ENCODE measurements at places on chromosomes 3 and 15.

DNA sequence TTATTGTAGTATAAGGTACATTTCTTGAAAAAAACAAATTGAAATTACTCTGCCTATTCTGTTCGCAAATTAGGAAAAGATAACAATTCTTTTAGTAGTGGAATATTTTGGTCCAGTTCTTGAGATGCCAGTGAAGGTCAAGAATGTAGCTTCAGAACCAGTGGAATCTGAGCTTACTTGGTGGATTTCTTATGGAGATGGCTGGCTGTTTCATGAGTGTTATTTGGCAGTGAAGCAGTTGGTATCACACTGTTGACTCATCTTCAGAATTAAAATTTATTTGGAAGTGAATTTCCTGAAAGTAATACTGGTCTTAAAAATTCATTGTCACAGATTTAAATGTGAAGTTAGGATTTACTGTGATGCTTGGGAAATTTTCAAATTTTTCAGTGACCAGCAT lies 19.1 kb downstream of the RNF13 start:
- no peak for DNase-seq

DNA sequence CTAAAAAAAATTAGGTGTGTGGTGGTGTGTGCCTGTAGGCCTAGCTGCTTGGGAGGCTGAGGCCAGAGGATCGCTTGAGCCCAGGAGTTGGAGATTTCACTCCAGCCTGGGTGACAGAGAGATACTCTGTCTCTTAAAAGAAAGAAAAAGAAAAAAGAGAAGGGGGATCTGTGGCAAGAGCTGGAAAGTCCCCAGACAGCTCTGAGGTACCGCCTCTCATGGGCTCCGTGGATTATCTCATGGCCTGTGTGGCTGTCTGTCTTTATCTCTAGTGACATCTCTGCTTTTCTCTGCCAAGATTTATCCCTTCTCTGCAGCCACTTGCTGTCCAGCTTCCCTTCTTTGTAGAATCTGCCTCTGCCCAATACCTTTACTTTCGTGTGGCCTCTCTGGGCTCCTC lies 5.7 kb downstream of the EXOSC7 start:
- no peak for DNase-seq

- no peak for DNase-seq
Measured at GRCh38 chr15:45425135-45425534, 46.8 kb upstream of the GATM start.

DNA sequence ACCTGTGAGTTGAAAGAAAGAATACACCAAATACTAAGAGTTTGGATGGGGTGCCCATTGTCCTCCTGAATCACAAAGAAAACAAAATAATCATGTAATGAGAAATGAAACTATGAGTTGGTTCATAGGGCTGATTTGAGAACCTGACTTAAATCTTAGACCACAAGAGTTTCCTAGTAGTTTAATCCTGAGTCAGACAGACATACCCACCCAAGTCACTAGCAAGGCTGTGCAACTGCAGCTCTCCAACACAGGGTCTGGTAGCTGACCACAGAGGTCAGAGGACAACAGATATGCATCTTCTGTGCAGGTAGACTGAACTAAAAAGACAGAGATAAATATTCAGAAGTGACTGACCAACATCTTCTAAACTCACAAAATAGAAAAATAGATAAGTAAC lies 296.3 kb upstream of the TMCO5A start:
- DNase-seq = no peak

GRCh38 chr3:11547498-11547897 lies 96.2 kb downstream of the VGLL4 start:
- no peak for DNase-seq

DNA sequence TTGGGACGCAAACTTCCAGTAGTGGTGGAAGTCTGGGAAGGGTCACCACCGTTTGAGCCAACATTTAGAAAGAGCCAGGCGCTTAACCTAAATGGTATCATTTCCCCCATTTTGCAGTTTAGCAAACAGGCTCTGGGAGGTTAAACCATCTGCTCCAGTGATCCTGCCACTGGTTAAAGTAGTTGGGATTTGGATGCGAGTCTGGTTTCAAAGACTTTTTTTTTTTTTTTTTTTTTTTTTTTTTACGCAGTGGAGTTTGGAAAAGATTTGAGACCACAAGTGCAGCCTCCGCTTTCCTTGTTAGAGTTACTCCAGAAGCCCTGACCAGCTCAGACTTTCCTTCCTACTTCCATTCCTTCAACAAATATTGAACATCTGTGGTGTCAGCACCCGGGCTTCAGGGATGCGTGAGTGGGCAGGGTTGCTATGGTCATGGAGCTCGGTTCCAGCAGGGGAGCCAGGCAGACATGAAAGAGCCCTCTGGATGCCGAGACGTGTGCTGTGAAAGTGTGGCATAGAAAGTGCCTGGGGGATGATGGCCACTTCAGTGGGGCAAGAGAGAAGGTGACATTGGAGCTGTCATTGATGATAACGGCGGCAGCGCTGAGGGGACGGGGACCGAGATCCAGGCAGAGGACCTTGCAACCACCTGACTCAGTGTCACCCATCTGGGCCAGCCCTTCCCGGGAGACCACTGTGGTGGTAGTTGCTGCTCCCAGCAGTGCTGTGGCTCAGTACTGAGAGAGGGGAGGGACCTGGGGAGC lies 1.1 kb upstream of the RNU6-1 start:
- DNase-seq = no peak

- no peak for DNase-seq
Measured at GRCh38 chr3:64449026-64449425, 223.8 kb upstream of the PRICKLE2 start.

GRCh38 chr3:142298626-142299025 lies 73.2 kb upstream of the GK5 start:
- DNase-seq = no peak

DNA sequence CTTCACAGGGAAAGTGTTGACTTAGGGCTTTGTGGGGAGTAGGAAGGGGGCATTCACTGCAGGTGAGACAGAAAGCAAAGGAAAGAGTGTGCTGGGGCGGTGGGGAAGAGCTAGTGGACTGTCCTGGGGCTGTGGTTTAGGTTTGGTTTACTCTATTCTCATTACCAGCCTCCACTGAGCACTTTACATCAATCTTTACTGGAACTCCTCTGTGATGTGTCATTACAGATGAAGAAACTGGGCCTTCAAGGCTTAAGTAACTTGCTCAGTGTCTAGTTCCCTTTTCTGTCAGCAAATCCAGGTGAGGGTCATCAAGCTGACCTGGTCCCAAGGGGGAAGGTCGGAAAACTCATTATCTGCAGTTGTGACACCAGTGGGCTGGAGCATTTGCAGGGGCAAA lies 120.2 kb upstream of the PFN2 start:
- DNase-seq = no peak

- DNase-seq = no peak
Measured at GRCh38 chr15:99992611-99993231, 259.5 kb upstream of the LYSMD4 start.

DNA sequence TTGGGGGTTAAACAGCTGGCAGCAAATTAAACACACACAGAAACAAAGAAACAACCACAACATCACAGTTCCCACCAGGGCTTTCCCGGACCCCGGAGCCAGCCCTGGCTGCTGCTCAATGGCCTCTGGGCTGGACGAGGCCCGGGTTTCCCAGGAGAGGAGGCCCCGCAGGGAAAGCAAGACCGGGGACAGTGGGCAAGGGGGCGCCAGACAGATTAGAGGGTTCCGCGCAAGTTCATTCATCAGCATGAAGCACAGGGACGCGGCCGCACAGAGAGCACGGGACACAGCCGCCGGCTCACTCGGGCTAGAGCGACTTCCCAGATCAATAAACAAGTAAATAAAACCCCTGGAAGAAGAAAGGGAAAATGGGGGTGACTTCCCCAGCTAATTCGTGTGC lies 66.4 kb upstream of the RPL32 start:
- DNase-seq = no peak

GRCh38 chr15:69699096-69699495 lies 246.5 kb downstream of the RPLP1 start:
- DNase-seq = no peak

GRCh38 chr3:50122071-50122470 lies 33.1 kb upstream of the SEMA3F start:
- DNase-seq = no peak

- no peak for DNase-seq
Measured at GRCh38 chr15:88431441-88431840, 35.7 kb downstream of the MRPL46 start.

- DNase-seq = no peak
Measured at GRCh38 chr3:11377719-11378118, 105.5 kb downstream of the ATG7 start.

- no peak for DNase-seq
Measured at GRCh38 chr3:127775398-127776109, 46.8 kb downstream of the MGLL start.

DNA sequence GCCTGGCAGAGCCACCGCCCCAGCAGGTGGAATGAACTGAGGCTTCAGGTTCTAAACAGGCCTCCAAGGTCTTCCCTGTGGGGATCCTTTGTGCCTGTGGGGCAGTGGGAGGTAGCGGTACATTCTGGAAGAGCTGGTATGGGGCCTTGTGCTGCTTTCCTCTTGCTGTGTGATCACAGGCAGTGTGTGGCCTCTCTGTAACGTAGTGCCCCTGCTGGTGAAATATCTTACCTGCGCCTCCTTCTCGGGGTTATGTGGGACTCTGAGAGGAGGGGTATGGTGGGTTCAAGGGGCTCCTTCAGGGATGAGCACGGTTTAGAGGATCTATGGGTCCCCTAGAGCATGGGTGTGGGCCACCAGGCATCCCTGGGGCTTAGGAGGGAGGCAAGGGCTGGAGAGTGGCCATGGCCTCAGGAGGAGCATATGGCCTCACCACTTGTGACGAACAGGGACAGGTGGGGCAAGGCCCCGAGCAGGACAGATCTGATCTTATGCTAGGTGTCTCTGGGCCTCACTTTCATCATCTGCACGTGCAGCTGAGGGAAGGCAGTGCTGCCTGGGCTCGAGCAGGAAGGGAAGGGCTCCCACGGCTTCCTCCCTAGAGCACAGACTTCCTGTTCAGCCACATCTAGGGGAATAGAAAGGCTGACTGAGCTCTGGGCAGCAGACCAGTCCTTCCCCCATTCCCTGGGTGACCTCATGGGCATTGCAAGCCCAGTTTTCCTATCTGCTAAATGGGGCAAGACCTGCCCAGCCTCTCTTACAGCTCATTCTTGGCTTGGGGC lies 1.9 kb upstream of the ALS2CL start:
- no peak for DNase-seq

DNA sequence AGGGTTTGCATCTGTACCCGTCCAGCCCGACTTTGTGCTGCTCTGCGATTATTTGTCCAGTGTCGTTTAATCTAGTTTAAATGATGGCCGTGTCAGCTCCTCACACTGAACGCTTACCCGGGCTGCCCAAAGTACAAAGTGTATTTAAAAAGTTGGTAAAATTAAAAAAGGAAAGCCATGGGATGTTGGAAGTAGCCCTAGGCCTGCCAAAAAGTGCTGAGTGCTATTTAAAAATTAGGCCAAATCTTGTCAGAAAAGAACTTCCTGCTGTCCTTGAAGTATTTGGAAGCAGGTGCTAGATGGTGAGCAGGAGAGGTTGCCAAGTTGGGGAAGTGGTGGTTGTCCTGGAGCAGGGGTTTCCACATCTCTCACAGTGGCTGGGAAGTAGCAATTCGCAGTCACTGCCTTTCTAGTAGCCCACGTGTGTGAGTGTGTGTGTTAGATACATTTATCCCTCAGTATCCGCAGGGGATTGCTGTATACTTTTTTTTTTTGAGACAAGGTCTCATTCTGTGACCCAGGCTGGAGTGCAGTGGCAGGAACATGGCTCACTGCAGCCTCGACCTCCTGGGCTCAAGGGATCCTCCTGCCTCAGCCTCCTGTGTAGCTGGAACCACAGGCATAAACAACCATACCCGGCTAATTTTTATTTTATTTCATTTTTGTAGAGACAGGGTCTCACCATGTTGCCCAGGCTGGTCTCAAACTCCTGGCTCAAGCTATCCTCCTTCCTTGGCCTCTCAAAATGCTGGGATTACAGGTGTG lies 664 bp downstream of the PPCDC start:
- no peak for DNase-seq

DNA sequence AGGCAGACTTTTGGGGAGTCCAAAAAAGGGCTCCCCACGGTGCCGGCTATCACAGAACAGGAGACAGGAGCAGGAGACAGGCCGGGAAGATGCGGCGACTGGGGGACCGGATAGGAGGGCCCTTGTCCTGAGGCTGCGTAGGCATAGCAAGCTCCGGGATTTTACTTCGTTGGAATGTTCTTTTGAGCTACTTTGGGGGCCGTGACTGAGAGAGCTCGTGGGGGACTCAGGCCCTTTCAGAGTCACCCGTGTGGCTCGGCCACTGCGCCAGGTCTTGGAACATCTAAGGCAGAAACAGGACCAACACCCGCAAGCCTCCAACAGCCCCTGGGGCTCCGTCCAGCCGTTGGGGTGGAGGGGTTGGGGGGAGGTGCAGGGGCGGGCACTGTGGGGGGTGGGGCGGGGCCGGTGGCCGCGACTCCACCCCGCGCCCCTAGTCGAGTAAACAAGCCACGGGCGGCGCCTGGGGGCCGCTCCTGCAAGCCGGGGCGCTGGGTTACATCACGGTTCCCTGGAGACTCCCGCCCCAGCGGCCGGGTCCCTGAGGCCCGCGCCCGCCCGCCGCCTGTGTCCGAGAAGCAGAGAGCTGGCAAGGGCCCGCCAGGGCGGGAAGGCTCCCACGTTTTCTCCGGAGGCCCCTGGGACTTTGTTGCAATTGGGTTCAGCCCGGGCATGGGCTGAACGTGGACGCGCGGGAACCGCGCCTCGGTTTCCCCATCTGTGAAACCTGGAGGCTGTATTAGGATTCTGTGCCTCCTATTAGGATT lies 23.3 kb upstream of the C15orf39 start:
- no peak for DNase-seq

- no peak for DNase-seq
Measured at GRCh38 chr3:45012577-45012976, 13.5 kb upstream of the CLEC3B start.

DNA sequence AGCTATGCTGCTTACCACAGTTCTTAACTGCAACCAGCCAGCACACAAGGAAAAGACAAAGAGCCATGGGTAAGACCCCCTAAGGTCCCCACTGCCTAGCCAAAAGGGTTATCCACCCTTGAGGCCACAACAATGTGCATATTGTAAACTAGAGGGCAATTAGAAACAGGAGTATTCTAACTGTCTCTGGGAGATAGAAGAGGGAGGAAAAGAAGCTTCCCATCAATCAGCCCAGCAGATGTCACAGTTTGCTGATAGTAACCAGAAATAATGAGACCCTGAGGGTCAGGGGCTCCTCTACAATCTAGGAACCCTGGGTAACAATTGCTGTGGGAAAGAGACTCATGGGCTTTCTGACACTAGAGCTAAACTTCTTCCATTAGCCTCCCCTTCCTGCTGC lies 20.6 kb upstream of the IFT57 start:
- no peak for DNase-seq

GRCh38 chr15:69288531-69289341 lies 10.0 kb upstream of the PAQR5 start:
- no peak for DNase-seq

- no peak for DNase-seq
Measured at GRCh38 chr3:152046280-152046679, 172.8 kb downstream of the SUCNR1 start.

DNA sequence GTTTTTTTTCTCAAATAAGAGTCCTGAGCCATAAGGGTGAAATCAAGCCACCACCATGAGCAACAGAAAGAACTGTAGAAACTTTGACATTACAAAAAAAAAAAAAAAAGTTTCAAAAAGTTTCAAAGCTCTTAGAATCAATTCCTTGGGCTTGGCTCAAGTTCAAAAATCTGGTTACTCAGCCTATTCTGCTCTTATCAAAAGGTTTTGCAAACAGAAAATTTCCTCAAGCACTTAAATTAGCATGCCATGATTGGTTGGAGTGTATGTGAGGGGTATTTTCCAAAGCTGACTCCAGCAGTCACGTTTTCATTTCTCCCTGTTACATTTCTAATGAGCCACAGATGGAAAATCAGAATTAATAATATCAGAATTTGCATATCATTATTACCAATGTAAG lies 12.1 kb upstream of the PEX5L start:
- no peak for DNase-seq

GRCh38 chr3:52014613-52015012 lies 18.9 kb upstream of the RPL29 start:
- DNase-seq = no peak

All from stimulated activated CD8-positive, alpha-beta memory T cell treated with anti-CD3 and anti-CD28 coated beads, Interleukin-7, amount 100 ng/mL, for 1 hour (primary cell).